Glomerular endothelial cell (primary cell): ENCODE measurements at places on chromosomes 11 and 22. TPM values are rescaled to one million over a fixed set of nuclear protein-coding genes. Genes with fewer than 3 reads are reported as not detected.

MS4A12 gene
- not detected in 2 replicates for total RNA-seq

GTSE1 gene
- total RNA-seq, result 1.5 and 7.5 TPM in 2 replicates

CDCA5 gene
- 3.7 and 5.1 TPM in 2 replicates for total RNA-seq

MUC5AC gene
- total RNA-seq, result not detected in 2 replicates

- no peak for DNase-seq
Observed at GRCh38 chr22:46078241-46079092, 71.9 kb upstream of the PPARA start.

DNA sequence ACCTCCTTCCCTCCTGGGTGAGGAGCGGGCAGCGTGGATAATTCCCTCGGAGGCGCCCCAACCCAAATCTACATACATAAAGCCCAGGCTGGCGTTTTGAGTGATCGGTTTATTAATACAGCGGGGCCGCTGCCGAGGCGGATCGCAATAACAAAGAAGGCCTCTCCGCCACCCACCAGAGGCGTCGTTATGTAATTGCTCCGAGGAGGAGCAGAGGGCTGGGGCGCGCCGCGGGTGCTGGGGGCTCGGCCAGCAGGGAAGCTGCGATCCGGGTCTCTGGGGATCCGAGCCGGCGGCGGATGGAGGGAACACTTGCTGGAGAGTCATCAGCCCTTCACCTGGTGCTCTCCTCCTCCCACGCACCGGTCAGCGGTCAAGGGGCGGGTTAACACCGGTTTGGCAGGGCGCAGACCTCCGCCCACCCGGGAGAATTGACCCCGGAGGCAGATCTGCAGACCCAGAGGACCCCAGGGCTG, 6.4 kb upstream of the TP53I11 start:
- no peak for DNase-seq

DNA sequence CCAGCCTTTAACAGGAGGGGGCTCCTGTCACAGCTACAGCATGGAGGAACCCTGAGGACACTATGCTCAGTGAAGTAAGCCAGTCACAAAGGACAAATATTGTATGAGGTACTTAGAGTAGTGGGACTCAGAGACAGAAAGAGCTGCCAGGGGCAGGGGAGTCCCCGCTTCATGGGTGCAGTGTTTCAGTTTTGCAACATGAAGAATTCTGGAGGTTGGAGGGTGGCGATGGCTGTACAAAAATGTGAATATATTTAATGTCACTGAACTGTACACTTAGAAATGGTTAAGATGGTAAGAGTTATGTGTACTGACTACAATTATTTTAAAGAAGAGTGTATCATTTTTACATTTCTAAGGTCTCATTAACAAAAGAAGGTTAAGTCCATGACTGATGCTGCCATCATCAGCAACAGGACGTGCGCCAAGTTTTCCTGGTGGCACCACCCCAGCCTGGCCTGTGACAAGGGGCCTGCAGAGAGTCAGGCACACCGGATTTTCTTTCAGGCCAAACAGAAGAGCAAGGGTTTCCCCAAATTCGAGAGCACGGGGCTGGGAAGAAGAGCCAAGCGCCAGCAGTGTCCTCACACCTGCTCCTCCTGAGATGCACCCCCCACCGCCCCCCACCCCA, 22.1 kb downstream of the YPEL1 start:
- no peak for DNase-seq

DNA sequence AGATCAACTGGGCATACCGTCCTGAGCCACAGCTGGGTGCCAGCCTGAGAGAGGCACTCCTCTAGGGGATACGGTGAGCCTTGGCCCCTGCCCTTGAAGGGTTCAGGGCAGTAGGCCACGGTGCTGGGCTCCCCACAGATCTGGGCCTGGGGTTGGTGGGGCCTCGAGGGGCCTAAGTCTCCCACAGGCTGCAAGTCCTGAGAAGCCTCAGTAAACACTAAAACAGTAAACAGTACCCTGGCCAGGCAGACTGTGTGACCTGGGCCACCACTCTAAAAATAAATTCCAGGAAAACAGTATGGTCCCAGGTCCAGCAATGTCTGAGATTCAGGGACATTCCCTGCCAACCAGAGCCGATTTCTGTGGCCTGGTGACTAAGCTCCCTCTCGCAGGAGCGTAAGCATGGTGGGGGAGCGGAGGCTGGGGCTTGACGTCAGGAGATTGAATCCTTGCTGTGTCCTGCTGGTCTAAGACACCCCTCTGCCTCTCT, 2.3 kb upstream of the RHOD start:
- DNase-seq, result no peak

GRCh38 chr22:21796863-21797262, 61.3 kb upstream of the YPEL1 start:
- DNase-seq, result no peak

DNA sequence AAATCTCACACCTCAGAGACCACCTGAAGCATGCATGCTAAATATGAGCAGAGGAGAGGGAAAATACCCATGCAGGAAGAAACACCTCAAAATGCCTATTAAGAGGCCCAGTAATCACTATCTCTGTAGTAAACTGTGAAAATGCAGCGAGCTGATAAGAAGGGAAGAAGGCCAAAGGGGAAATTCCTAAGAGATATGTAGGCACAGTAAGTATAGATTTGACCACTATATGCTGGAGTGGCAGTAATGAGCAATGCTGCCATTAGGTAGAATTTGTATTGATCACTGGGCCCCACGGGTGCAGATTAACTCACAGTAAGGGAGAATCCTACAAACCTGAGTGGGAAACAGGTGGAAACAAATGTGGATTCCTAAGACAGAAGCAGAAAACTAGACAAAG, 1813.1 kb upstream of the RAG2 start:
- DNase-seq, result no peak

- DNase-seq, result no peak
Observed at GRCh38 chr11:120660024-120660565, 148.5 kb downstream of the GRIK4 start.

DNA sequence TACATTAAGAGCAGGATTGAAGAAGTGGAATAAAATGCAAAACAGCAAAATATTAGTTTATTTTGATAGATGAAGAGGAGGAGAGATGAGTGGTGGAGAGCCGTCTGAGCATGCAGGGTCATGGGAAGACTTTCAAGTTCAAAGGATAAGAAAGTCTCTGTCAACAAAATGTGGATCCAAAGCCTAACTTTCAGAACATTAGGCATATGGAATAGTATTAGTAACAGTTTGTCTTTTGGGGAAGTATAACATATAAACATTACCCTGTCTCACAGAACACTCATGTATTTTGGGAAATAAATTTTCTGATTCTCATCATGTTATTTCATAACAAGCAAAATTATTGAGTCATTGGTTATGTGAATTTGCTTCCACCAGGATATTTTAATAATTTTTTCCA, 104.3 kb upstream of the CEP126 start:
- DNase-seq, result no peak

- DNase-seq, result no peak
Observed at GRCh38 chr11:120896687-120897086, 127.2 kb upstream of the TBCEL start.
